Chondrocyte (in vitro differentiated cells): ENCODE measurements at places on chromosomes 3 and 15. TPM values are rescaled to one million over a fixed set of nuclear protein-coding genes. Genes with fewer than 3 reads are reported as not detected.
A peak's percentile ranks its signal among the peaks of the same experiment; 100 is the strongest.

The NUP210 gene
- total RNA-seq, result 0.72 to 1.3 TPM (median 0.82 TPM) in 3 replicates

GRCh38 chr3:188486126-188486525 is 332.2 kb downstream of the LPP start:
- no peaks in the 10 kb centered on the region for H3K27me3 ChIP-seq
- peaks cover 83% of the 10 kb centered on the region for H3K4me1 ChIP-seq
- no peak overlapping the region for H3K4me3 ChIP-seq
- H3K36me3 ChIP-seq, result peaks cover 21% of the 10 kb centered on the region

DNA sequence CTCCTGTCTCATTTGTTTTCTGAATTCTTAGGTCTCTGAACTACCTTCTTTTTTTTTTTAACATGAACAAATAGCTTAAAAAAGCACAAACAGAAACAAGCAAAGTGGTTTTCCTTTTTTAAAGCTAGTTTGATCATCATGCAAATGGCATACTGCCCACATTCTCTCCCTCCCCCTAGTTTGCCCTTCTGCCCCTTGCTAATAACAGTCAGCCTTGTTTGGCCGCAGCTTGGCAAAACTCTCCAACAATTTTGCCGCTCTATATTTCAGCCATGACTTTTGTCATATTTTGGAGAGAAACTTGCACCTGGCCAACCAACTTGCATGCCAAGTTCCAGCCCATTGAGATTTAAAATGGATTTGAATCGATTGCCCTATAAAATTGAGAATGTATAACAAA is 666.0 kb upstream of the NR2F2 start:
- H3K4me3 ChIP-seq, result no peak overlapping the region
- DNase-seq, result no peak

GRCh38 chr3:5806192-5806591 is 618.7 kb downstream of the EDEM1 start:
- no peaks in the 10 kb centered on the region for H3K36me3 ChIP-seq
- no peak overlapping the region for H3K27ac ChIP-seq
- DNase-seq, result no peak
- no peak overlapping the region for H3K4me3 ChIP-seq
- peaks cover 2% of the 10 kb centered on the region for H3K27me3 ChIP-seq
- H3K4me1 ChIP-seq, result no peaks in the 10 kb centered on the region

DNA sequence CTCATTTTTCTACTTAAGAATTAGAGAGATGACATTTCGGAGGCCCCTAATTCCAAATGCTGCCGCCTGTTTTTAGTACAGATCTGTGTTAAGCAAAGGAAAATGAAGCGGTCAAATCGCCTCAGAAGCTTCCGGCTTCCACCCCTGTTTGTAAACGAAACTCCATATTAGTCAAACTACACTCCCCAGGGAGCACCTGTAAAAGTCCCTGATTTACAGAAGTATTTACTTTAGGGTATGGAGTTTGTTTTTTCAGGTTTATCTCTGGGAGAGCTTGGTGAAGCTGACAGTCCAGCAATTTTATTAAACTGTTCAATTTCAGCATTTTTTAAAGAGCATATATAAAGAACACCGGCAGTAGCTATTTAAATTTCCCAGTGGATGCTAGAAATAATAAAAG is 319.8 kb downstream of the FHIT start:
- H3K4me3 ChIP-seq, result no peak overlapping the region
- no peak overlapping the region for H3K27ac ChIP-seq
- H3K4me1 ChIP-seq, result peaks cover 13% of the 10 kb centered on the region
- H3K36me3 ChIP-seq, result no peaks in the 10 kb centered on the region

- peaks cover 6% of the 10 kb centered on the region for H3K36me3 ChIP-seq
- no peak for DNase-seq
- H3K27ac ChIP-seq, result peak overlapping the region; percentile 58
- peaks cover 80% of the 10 kb centered on the region for H3K4me1 ChIP-seq
Measured at GRCh38 chr3:177772908-177773557, 575.8 kb upstream of the TBL1XR1 start.

DNA sequence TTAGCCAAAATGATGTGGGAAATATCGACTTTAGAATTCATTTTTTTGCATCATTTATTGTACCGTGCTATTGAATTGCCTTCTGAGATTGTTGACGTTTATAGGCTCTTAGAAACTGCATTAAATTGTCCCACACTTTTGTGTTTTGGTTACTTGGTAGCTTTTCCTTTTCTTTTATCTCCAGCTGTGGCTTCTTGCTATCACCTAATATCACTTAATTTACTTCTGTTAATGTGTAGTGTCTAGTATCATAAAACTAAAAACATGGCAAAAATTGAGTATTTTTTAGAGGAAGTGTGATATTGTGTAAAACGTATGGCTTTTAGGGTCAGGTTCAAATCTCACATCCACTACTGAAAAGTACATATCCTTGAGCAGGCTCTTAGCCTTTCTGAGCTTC is 11.2 kb downstream of the TMOD3 start:
- H3K4me3 ChIP-seq, result no peak overlapping the region
- no peaks in the 10 kb centered on the region for H3K36me3 ChIP-seq
- no peaks in the 10 kb centered on the region for H3K27me3 ChIP-seq
- no peak for DNase-seq
- no peak overlapping the region for H3K27ac ChIP-seq
- H3K4me1 ChIP-seq, result peaks cover 81% of the 10 kb centered on the region

GRCh38 chr3:139935016-139935865 is at the start of gene CLSTN2:
Gene CLSTN2, plus strand, starts transcription at chr3:139935185.
- H3K27me3 ChIP-seq, result no peaks in the 10 kb centered on the region
- H3K36me3 ChIP-seq, result no peaks in the 10 kb centered on the region
- peak within 1 kb of the TSS; percentile 89 for H3K4me3 ChIP-seq
- peaks cover 35% of the 10 kb centered on the region for H3K4me1 ChIP-seq
